Stimulated activated CD4-positive, alpha-beta T cell treated with anti-CD3 and anti-CD28 coated beads, TNF-alpha, amount 100 ng/mL, for 1 hour (primary cell): ENCODE measurements at places on chromosomes 6 and 20.

DNA sequence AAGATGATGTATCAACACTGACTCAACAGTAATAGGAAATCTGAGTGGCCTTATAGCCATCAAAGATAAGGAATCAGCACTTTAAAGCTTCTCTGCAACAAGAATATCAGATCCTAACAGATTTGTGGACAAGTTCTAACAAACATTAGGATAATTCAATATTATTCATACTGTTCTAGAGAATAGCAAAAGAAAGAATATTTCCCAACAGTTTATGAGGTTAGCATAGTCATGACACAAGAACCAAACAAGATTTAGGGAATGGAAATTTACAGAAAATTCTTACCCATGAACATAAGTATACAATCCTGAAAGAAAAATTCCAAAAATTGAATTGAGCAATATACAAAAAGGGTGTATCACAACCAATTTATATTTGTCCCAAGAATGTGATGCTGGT lies 64.3 kb upstream of the BTBD3 start:
- no peak for DNase-seq

GRCh38 chr6:150261997-150262697 lies 106.7 kb upstream of the IYD start:
- no peak for DNase-seq

- no peak for DNase-seq
Observed at GRCh38 chr6:157646012-157646411, 177.0 kb upstream of the SNX9 start.

GRCh38 chr6:153644000-153644399 lies 395.0 kb upstream of the OPRM1 start:
- DNase-seq, result no peak

DNA sequence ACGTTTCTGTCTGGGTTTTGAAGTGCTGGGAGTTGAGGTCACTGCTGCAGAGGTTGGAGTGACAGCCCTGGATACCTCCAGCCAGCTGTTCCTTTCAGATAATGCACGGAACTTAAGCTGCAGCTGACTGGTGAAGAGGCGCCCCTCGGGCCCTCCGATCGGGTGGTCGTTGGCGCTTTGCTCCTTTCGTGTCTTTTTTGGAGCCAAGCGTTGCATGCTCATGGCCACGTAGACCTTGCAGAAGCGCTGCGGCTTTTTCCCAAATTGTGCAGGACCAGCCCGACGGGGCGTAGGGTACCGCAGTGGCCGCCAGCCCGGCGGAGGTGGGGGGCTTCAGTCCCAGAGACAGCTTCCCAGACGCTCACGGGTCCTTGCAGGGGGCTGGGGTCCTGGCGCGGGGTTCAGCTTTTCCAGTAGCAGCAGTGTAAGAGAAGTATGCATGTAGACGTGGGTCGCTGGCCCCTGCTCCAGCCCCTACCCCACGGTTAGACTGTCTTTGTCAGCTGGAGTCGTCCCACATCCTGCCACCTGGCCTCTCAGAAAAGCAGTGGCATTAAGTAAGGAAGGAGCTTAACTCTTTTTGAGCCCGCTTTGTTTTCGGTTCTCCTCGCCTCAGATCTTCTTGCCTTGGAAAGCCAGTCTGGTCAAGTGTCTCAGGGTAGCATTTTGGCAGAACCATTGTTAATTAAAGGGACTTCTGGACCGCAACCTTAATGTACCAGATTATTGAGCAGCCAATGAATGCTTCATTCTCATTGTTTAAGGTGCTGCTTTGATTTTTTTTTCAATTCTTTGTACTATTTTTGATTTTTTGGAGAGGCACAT lies 838 bp downstream of the TNFAIP3 start:
- no peak for DNase-seq

DNA sequence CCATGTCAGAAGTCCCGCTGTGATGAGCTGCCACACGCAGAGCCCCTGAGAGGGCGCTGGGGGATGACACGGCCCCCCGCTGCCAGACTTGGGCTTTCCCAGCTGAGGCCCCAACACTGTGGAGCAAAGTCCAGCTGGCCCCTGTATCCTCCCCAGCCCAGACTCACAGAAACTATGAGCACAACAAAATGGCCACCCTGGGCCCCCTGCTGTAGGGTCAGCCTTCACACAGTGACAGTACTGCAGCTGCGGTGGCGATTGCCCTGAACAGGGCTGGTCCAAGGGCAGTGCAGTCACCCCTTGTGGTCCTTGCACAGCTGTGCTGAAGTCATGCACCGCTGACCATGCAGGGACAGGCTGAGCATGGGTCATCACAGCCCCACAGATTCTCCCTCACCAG lies 78.2 kb upstream of the CST7 start:
- no peak for DNase-seq

DNA sequence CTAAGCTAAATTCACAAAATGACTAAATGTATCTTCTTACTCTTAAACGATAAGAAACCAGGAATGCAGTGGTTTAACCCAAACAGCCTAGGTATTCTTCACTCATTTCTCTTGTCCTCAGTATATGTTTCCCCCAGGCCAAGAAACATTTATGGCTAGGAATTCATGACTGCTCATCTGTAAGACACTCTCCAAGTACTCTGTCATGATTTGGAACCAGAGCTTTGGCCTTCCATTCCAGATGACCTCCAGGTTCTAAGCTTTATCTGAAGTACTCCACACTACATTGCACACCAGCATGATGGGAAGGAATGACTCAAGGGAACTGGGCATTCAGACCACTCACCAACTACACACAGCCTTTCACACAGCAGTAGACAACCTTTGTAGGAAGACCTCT lies 29.3 kb downstream of the NT5E start:
- DNase-seq, result no peak

DNA sequence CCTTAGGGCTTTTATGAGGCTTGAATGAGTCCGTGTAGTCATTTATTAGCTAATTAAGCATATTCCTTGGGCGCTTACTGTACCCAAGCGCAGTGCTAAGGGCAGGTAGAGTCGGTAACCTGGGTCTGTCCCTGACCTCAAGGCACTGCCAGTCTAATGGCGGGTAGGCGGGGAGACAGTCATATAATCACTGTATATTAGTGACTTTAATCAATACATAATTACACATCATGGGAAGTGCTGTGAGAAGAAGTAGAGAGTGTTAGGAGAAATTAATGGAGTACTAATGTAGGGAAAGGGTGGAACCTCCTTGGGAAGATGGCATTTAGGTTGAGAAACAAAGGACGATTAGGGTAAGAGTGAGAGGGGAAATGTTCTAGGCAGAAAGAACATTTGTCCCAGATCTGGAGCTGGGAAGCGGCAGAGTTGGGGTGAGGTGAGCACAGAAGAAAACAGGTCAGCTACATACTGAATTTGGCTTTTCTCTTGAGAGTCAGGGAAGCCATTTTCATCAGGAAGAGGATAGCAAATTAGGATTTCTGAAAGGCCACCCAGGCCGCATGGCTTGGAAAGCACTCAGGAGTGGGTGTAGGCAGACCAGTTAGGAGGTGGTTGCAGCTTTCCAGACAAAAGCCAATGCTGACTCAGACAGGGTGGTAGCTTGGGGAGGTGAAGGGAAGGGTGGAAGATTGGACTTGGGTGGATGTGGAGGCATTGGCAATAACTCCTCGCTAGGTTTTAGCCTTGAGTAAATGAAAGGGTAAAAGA lies 954 bp upstream of the BLCAP start:
- no peak for DNase-seq

GRCh38 chr6:136737871-136738691 lies 54.2 kb downstream of the MAP3K5 start:
- no peak for DNase-seq

- DNase-seq, result no peak
Observed at GRCh38 chr6:143620447-143620846, 57.3 kb upstream of the PHACTR2 start.

- DNase-seq, result no peak
Observed at GRCh38 chr20:61517419-61517818, 265.4 kb downstream of the CDH4 start.

GRCh38 chr6:150169609-150170008 lies 26.8 kb downstream of the PPP1R14C start:
- no peak for DNase-seq

DNA sequence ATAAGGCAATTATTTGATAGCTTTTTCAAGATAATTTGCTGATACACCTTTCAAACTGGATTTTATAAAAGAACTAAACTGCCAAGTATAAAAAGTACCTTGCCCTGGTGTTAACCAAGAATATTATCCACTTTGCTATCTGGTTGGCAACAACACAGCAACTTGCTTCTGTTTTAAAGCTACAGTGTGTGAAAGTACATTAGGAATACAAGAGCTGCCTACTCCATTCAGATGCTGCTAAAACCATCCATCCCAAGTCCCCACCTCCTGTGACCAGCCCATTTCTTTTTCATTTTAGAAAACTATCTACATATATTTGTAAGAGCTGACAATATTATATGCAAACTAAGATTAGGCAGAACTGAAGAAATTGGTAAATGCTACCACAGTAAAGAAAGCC lies 12.8 kb downstream of the CLDN20 start:
- no peak for DNase-seq

DNA sequence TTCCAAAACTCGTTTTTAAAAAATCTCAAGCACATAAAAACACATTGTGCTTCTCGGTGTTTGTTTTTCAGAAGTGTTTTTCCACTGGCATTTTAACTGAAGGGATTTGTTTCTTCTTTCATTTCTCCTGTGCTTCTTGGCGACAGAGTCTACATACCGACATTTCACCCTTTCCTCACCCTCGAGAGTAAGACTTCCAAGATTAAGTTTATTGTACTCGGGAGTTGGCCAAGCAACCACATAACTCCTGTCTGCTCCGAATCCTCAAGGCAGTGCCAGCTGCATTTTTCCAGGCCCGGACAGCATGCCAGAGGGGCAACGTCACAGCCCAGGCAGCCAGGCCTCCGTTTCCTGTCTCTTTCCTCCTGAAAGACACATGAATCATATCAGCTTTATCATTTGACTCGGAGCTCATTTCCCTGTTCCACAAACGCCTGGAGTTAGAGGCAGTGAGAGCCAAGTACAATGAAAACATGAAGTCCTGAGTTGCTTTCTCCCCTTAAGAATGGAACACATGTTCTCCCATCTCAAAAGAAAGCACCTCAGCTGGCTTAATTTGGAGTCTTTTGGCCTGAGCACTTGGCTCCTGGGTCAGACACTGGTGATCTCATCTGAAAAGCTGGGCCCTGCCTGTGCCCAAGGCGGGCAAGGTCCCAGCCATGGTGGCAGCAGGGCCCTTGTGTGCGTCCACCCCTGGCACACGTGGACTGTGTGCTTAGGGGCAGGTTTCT lies 23.2 kb upstream of the FAM50B start:
- DNase-seq, result no peak

GRCh38 chr6:31659649-31660380 lies 763 bp downstream of the C6orf47 start:
- DNase-seq, result no peak

DNA sequence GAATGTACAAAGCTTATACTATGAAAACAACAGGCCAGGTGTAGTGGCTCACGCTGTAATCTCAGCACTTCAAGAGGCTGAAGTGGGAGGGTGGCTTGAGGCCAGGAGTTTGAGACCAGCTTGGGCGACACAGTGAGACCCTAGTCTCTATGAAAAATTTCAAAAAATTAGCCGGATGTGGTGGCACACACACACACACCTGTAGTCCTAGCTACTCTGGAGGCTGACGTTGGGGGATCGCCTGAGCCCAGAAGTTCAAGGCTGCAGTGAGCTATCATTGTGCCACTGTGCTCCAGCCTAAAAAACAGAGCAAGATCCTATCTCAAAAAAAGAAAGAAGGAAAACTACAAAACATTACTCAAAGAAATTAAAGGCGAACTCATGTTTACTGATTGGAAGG lies 7.3 kb upstream of the ASF1A start:
- no peak for DNase-seq

GRCh38 chr20:1798982-1799381 lies 96.2 kb upstream of the SIRPA start:
- no peak for DNase-seq

DNA sequence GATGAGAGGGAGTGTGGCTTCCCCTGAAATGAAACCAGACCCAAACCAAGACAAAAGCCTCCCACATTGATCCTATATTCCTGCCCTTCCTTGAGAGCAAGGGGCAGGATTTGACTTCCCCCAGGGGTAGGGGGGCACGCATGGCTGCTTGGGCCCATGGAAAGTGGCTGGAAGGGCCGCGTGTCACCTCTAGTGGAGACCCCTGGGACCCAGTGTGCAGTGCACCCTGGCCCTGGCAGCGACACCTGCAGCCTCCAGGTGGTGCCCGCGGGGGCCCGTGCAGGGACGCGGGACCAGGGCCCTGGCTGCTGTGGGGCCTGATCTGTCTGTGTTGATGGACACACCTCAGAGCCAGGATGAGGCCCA lies 18.0 kb upstream of the SLCO4A1 start:
- no peak for DNase-seq

DNA sequence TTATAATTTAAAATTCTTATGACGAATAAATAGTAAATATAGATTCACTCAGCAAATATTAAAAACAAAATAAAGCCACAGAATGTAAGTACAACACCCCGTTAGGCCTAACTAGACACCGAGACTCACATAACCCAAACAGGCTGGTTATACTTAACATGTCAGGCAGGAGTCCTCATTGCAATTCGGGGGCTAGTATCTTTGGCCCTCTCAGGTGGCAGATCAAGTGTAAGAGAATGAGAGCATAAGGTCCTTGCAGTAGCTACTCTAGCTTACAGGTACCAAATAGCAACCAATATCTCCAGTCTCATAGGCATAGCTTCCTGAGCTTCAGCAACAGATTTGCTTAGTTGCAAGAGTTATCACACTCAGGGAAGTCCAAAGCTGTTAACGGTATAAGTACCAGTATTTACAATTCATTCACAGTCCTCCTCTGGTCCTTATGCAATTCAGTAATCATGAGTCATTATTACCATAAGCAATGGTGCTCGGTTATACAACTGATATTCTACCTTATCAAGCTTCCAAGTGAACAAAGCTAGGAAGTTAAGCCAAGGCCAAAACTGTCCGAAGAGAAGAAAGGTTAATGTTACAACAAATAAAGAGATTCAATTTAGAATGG lies 20.1 kb downstream of the REV3L start:
- DNase-seq, result no peak

DNA sequence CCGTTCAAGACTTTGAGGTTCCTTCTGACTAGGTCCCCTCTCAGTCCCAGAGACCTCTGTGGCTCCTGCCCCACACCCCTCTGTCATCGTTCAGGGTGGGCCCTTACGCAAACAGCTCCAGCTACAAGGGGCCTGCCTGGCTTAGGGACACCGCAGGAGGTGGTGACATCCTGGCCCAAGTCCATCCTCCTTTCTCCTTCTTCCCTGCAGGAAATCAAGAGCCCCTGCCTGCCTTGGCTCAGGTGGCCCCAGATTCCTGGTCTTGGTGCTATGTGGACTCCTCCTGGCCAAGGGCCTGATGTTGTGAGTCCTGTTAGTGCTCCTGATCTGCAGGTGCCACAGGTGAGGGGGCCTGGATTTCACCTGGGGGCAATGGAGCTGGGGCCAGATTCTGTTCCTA lies 8.1 kb downstream of the TREML4 start:
- no peak for DNase-seq

DNA sequence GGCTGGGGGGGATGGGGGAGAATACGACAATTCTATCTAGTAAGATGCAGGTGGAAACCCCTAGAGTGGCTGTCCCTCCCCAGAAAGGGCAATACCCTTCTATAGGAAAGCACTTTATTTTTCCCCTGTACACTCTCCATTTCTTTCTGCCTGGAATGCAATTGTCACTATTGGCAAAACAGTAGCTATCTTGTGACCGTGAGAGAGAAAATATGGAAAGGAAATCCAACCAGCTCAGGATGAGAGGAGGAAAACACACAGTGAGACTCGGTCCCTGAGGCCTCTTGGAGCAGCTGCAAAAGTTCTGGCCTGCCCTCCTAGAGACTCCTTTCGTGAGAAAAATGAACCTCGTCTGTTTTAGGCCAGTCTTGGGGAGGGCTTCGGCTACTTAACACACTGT lies 43.4 kb downstream of the FAM50B start:
- DNase-seq, result no peak
